ENCODE measurements at places on chromosomes 4 and X.

GRCh38 chr4:151940926-151941617 lies 180.3 kb upstream of the GATB start:
- DNase-seq: no peak

DNA sequence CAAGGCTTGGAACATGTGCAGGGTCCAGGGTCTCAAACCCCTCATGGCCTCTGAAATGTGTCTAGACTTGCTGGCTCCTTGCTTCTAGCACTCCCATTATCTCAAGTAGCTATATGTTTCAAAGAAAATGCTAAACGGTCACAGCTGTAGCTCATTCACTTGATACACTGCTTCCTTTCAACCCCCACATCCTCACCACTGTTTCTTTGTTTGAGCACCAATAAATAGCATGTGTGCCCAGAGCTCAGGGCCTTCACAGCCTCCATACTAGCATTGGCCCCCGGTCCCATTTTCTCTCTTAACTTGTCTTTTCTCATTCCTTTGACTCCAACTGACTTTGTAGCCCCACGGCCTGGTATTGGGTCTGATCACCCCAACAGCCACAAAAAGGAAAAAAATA lies 801.8 kb downstream of the STIM2 start:
- DNase-seq: no peak

GRCh38 chrX:65837875-65838549 lies 170.6 kb downstream of the MSN start:
- no peak for DNase-seq

DNA sequence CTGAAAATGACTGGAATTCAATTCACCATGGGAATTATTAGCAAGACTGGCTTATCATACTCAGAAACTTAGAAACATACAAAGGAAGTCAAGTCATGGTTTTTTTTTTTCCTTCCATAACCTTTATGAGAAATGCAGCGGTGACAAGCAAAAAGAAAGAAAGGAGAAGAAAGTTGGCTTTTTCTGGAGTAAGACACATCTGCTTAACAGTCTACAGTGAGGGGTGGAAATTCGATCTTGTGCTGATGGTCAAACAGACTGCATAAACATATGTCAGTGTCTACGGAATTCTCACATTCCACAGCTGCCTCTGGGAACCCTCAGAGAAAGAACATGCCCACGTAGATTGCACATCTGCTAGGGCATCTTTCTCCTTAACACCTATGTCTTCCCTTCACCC lies 54.6 kb downstream of the PROM1 start:
- DNase-seq: peak; percentile 75

DNA sequence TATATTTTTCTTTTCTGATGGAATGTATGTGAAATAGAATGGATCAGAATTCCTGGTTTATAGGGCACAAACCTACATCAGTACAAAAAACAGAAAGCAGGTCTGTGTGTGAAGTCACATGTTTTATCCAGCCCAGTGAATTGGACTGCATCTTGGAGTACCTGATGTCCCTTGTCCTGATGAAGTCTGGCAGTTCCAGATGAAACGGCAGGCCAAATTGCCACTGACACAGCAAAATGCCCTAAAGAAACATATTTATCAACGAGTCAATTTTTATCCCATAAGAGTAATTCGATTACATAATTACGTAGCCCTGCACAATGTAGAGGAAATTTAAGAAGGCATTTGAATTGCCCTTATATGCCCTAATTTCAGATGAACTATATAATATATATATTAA lies 37.8 kb upstream of the ATP6AP2 start:
- DNase-seq: no peak

- DNase-seq: no peak
Observed at GRCh38 chrX:154795016-154795415, 10.3 kb downstream of the MPP1 start.

DNA sequence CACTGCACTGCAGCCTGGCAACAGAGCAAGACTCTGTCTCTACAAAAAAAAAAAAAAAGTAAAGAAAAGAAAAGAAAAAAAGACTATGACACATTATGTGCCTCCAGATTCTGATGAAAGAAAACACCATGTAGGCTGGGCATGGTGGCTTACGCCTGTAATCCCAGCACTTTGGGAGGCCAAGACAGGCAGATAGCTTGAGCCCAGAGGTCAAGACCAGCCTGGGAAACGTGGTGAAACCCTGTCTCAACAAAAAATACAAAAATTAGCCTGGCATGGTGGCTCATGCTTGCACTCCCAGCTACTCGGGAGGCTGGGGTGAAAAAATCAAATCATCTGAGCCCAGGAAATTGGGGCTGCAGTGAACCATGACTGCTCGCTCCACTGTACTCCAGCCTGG lies 19.4 kb downstream of the THOC2 start:
- no peak for DNase-seq

- DNase-seq: no peak
Observed at GRCh38 chr4:57132743-57133137, 22.6 kb upstream of the IGFBP7 start.

- peak; percentile 62 for DNase-seq
Observed at GRCh38 chr4:184503869-184504300, 29.5 kb upstream of the IRF2 start.

DNA sequence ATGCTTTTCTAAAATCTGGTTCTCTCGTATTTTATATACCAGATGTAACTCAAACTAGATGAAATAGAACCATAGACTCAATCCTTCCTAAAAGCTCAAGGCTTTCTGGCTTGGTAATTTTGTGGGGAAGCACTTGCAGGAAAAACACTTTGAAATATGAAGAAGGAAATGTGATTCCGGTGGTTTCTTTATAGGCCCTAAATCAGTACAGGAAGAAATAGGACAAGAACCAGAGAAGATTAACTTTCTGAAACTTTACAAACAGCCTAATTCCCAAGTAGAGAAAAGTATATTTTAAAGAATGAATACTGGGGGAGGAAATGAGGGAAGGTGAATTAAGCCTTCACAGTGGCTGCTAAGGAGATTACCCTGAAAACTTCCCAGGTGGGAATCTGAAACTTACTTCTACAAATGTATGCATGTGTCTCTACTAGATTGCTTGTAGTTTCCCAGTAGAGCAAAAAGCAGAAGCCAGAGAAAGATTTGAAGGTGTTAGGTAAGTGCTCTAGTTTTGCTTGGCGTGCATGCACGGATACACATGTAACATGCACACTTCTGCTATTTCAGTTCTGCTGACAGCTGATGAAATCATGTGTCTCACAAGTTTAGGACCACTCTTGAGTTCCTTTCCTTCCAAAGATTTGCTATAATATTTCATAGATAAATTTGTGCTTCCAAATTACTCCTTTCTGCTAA lies 92.1 kb downstream of the AFF1 start:
- no peak for DNase-seq

- no peak for DNase-seq
Observed at GRCh38 chr4:182863501-182863900, 53.7 kb downstream of the DCTD start.
